Stimulated activated CD8-positive, alpha-beta memory T cell treated with anti-CD3 and anti-CD28 coated beads, Interleukin-4, amount 100 ng/mL, for 4 hours (primary cell): ENCODE measurements at places on chromosomes 5 and 9.
A peak's percentile ranks its signal among the peaks of the same experiment; 100 is the strongest.

DNA sequence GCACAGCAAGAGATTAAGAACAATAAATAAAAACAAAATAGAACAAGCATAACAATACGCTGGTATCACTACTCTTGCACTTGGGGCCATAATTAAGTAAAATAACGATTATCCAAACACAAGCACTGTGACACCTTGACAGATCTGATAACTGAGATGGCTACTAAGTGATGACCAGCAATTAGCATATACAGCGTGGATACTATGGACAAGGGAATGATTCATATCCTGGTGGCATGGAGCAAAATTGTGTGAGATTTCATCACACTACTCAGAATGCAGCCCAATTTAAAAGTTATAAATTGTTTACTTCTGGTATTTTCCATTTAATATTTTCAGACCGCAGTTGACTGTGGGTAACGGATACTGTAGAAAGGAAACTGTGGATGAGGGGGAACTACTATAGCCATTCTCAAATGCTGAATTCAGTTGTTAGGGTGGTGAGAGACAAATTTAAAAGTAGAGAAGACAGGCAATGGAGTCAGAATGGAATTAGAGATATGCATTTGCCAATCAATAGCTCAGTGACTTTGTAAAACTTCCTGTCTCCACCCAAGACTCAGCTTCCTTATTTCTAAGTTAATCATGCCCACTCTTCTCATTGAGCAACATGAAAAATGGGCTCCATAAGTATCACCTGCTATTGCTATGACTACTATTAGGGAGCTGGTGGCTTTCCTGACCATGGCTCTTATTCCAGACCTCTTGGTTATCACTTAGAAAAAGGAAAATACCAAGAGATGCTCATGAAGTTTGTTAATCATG lies 300.8 kb downstream of the TRIM32 start:
- DNase-seq: no peak

GRCh38 chr5:177535125-177535524 lies 18.4 kb upstream of the DDX41 start:
- no peak for DNase-seq

DNA sequence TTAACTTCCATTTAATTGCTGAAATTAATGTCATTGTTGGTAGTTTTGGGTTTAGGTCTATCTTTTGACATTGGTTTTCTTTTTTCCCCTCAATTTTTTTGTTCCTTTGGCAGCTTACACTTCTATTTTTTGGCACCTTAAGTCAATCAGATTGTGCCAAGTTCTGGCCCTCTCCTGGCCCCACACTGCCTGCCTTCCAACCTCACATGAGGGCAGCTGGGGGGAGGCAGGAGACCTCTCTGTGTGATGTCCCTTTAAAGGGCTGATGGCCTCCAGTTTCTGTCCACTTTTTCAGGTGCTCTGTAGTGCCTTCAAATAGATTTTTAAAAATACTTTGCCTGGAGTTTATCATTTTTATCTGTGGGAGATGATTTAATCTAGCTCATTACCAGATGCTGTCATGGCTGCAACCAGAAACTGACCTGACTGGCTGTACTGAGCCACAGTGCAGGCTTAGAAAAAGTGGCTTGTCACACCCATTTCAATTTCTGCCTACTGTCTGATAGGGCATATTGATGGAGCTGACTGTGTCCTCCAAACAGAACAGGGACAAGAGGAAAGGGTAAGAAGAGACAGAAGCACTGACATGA lies 196.6 kb downstream of the FANCC start:
- no peak for DNase-seq

DNA sequence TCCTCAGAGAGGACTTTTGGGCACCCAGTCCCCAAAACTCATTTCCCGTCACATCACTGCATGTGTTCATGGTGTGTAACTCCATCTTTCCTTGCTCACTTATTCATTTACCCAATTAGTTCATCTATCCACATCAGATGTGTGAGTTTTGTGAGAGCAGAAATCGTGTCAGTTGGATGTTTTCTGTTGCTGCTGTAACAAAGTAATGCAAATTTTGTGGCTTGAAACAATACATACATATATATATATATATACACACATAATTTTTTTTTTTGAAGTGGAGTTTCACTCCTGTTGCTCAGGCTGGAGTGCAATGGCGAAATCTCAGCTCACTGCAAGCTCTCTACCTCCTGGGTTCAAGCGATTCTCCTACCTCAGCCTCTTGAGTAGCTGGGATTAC lies 70.5 kb upstream of the BOD1 start:
- no peak for DNase-seq

DNA sequence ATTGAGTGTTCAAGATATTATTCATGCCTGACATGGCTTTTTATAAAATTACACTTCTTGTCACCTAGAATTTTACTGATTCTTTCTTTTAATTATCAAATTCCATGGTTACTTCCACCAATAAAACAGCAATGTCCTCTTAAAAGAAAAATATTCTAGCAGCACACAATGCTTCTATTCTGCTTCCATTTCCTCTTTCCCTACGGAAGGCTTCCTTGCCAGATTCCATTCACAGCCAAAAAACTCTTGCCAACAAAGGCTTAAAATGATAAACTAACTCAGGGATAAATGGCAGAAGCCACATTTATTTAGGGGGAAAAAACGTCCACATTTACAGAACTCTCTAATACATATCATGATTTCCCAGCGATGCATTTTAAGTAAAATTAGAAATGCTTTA lies 111.6 kb downstream of the CTNND2 start:
- no peak for DNase-seq

DNA sequence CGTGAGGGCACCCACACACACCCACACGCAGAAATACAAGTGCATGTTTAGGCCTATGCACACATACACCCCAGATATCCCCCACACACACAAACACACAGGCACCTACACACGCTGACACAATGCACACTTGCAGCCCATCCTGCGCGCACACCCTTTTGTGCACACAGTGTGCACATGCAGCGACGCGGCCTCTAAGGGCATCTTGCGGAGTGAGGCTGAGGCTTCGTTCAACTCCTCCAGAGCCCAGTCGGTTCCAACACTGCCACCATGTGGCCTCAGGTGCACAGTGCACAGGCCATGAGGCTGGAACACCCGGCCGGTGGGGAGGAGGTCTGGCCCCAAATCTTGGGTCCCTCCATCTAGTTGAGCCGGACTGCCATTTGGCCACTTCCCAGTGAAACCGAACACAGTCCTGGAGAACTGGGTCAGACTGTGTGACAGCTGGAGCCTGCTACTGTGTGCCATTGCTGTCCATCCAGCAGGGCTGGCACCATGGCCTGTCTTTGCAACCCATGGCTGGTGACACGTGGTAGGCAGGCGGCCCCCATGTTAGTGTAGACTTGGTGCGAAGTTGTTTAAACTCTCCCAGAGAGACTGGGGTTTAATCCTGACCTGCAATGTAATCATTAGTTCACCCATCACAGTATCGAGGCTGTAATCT lies 97.7 kb upstream of the MVB12B start:
- DNase-seq: peak; percentile 22

DNA sequence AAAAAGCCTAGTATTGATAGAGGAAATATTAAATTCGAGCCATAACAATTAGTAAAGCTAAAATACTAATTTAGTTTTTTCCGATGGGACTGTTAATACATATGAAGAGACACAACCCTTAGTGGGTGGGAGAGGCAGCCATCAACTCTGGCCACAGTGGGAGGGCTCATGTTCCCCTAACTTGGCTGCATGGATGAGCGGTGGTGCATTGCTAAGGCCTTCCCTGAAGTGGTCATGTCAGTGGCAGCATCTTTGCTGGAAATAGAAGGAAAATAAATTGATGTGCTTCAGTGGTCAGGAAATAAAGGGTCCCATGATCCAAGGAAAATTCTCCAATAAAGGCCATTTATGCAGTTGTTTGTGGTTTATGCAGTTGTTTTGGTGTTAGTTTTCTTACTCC lies 33.9 kb upstream of the F2RL2 start:
- DNase-seq: no peak

GRCh38 chr5:14144586-14145434 lies 1.7 kb downstream of the TRIO start:
- no peak for DNase-seq

DNA sequence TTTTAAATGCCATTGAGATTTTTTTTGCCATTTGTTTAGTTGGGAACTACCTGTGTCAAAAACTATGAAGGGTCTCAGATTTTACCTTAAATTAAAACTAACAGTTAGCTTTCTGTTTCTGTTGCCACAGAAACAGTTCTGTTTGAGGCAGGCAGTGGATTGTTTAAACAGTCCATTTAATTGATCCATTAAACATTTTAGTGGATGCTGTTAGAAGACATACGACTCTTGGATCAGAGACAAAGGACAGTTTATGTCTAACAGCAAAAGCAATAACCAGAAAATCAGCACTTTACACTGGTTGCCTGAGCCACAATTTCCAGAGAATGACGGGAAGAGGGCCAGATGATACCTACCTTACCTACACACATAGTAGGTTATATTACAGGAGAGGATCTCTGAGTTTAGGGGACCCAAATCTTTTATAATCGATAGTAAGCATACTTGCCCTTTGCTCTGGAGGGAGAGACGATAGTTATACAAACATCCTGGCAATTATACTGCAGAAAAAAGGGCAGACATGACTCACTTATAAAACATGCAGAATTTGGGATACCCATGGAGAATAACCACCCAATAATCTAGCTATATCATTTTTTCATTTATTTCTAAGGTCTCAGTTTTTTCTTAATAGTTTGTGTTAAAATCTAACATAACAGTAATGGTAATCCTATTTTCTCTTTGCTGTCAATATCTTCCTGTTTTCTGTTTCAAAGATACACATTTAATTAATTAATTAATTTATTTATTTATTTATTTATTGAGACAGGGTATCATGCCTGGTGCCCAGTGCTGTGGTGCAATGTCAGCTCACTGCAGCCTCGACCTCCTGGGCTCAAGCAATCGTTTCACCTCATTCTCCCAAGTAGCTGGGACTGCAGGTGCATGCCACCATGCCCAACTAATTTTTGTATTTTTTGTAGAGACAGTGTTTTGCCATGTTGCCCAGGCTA lies 136.7 kb upstream of the TNFAIP8 start:
- no peak for DNase-seq

DNA sequence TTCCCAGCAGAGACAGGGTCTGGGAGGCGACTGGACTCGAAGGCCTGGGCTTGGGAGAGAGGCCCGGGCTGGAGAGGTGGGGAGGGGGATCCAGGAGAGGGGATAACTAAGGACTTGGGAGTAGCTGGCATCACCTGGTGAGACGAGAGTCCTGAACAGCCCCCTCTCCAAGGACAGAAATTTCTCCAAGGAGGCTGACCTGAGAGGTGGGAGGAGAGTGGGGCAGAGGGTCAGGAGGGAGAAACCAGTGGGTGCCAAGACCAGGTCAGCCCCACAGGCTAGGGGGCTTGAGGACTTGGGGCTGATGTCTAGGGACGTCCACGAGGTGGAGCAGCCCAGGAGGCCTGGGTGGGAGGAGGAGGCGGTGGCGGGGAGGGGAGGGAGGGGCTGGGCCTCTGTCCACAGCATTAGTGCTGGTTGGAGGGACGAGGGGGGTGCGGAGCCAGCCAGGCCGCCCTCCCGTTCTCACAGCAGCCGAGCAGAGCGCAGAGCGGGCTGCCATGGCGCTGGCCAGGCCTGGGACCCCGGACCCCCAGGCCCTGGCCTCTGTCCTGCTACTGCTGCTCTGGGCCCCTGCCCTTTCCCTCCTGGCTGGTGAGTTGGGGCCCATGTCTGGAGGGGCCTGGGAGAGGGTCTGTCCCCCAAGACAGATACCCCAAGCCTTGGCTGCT lies at the start of gene CRB2:
CRB2 (plus strand) TSS at position 437 of the 671 bp plus-strand sequence; CDS start at position 501, 64 bp downstream.
- no peak for DNase-seq

- no peak for DNase-seq
Measured at GRCh38 chr5:180600554-180601041, 9.3 kb upstream of the SCGB3A1 start.
